SK-N-DZ (cell line): ENCODE measurements at places on chromosomes 1 and 21.

GRCh38 chr1:180522213-180522515, 19.8 kb upstream of the ACBD6 start:
- DNase-seq = no peak

DNA sequence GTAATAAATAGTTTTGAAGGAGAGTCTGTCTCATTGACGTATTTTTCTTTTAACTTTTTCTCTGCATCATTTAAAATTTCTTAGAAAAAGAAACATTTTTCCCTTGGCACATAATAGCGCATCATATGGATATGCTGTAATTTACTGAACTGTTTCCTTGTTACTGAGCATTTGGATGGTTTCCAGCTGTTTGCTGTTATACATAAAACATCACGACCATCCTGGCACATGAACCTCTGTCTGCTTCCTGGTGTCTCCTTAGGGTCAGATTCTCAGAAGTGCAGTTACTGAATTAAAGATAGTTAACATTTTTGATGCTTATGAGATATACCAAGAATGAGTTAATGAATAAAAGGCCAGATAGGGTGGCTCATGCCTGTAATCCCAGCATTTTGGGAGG, 67.2 kb downstream of the BACE2 start:
- DNase-seq = no peak

DNA sequence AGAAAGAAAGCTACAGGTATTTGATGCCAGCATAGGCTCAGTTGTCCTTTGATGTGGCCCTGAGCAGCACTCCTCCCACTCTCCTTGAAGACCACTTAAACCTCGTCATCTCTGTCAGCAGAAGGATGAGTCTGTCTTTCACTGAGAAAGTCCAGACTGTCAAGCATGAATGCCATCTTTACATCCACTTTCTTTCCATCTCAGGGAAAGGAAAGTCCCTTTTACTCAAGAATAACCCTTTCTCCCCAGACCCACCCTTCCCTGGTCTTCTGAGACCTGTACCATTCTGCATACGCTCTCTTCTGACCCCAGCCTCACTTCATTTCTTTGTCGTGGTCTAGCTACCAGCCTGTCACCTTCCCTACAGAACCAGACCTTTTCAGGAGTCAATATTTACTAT, 4.0 kb upstream of the ELAPOR1 start:
- DNase-seq = no peak

GRCh38 chr1:59554752-59555151, 257.9 kb downstream of the FGGY start:
- peak; percentile 28 for DNase-seq

- no peak for DNase-seq
Measured at GRCh38 chr1:44903011-44903680, 60.1 kb upstream of the PTCH2 start.

DNA sequence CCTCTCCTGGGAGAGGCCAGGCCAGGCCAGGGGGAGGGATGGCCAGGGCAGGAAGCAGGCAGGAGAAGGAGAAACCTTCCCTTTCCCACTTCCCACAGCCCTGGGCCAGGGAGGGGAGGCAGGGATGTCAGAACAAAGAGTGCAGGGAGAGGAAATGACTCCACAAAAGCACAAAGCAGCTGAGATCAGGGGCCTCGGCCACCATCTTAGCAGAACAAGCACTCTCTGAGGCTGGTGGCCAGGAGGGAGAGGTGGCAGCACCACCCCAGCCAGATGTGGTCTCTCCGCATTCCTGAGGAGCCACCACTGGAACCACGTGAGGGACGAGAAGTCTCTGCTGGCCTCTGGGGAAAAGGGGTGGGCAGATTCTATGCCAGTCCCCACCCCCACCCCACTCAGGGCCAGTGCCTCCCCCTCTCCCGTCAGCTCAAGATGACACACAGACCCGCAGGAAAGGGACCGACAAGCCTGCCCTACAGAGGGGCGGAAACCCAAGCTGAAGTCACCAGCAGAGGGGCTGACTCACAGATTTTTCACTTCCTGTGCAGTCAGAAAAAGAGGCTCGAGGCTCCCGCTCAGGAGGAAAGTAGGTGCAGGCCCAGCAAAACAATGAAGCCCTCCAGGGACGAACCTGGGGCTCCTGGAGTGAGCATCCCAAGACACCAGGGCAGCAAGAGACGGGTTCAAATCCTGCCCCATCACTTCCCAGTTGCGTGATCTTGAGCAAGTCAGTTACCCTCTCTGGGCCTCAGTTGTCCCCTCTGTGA, 24.1 kb upstream of the ALDH4A1 start:
- no peak for DNase-seq

DNA sequence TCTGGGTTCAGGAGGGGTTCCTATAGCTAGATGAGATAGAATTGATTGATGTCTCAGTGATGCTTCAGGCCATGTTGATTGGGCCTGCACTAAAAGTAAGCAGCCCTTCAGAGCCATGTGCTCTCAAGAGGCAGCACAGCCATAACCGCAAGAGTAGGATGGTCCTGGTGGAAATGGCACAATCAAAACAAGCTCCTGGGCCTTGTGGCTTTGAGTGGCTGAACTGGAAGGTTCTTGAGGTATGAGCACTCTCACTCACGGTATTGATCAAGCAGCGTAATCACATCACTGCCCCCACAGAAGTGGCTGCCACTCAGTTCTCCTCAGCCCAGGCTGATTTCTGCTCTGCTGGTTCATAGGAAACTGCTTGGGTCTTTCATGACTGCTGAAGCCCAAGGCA, 76.0 kb downstream of the DDR2 start:
- no peak for DNase-seq

DNA sequence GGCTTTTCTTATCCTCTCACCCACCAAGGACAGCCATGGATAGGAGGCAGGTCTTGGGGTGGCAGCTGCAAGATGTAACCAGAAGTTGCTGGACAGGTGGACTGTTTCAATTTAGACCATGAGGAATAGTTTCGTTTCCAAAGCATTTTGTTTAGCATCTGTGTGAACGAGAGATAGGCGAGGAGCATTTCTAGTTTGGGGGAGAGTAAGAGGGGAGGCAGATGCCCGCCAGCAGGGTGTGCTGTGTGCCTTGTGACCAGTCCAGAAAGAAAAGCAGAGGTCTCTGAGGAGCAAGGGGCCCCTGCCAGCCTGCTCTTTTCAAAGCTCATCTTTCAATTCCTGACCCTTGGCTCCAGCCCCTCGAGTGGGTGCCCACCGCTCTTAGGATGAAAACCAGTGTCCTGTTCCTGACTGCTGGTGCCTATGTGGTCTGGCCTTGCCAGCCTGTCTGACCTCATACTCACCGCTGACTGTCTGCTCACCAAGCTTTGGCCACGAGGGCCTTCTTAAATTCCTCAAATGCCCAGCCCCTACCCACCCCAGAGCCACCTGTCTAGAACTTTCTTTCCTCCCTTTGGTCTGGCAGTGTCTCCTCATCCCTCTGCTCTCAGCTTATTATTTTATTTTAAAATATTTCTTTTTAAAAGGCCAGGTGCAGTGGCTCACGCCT, 8.5 kb downstream of the SERINC2 start:
- DNase-seq = peak; percentile 32

GRCh38 chr1:165905853-165906252, 78.4 kb downstream of the UCK2 start:
- DNase-seq = no peak

DNA sequence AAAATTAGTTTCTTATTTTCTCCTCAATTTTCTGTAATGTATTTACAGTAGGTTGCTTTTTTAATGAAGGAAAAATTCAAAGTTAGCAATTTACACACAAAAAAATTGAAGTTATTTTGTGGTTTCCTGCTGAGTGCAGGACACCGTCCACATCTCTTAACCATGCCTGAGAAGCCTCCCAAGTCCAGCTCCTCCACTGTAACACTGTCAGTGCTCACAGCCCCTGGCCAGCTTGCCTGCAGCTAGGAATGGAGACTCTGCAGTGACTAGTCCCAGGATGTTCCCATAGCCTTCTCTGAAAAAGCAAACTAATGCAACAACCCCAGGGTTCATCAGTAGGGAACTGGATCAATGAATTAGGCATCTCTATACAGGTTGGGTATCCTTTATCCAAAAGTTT, 3.5 kb downstream of the A3GALT2 start:
- no peak for DNase-seq

- DNase-seq = no peak
Measured at GRCh38 chr1:213211201-213211600, 160.2 kb downstream of the RPS6KC1 start.

DNA sequence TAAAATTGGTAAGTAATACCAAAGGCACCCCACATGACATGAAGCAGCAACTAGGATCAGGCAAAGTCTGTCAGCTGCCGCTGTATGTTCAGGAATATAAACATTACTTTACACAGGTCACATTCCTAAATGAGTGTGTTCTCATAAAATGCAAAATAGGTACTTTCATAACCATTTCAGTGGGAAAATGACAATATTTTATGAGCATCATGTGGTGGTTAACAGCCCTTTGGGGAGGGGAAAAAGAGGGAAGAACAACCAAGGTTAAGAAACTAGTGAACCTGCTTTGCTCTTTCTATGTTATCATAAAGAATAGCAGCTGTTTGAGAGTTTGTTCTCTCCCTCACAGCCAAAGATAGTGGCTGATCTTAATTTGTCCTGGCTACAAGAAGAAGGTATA, 105.4 kb upstream of the LBR start:
- no peak for DNase-seq

- no peak for DNase-seq
Measured at GRCh38 chr21:19440792-19441655, 1037.4 kb upstream of the TMPRSS15 start.
